ENCODE measurements at places on chromosomes 6 and 20. TPM values are rescaled to one million over a fixed set of nuclear protein-coding genes. Genes with fewer than 3 reads are reported as not detected.
A peak's percentile ranks its signal among the peaks of the same experiment; 100 is the strongest.

DNA sequence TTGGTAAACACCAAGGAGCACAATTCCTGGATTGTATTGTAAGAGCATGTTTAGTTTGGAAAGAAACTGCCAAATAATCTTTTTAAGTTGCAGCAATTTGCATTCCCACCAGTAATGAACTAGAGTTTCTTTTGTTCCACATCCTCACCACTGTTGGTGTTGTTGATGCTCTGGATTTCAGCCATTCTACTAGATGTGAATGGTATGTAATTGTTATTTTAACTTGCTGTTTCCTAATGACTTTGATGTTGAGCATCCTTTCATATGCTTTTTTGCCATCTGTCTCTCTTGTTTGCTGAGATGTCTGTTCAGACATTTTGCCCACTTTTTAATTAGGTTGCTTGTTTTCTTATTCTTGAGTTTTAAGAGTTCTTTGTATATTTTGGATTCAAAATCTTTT, 1654.1 kb downstream of the GRIK2 start:
- peak; percentile 57 for DNase-seq
- H3K27me3 ChIP-seq: no peaks in the 10 kb centered on the region
- 0 out of 2 replicates have a peak, but pooled peaks cover 3% of the 10 kb centered on the region for H3K36me3 ChIP-seq

GRCh38 chr6:116963972-116964371, 86.9 kb downstream of the RFX6 start:
- no peaks in the 10 kb centered on the region for H3K27me3 ChIP-seq
- no peak overlapping the region for H3K27ac ChIP-seq
- H3K4me3 ChIP-seq: no peak overlapping the region
- no peaks in the 10 kb centered on the region for H3K36me3 ChIP-seq
- no peaks in the 10 kb centered on the region for H3K4me1 ChIP-seq
- DNase-seq: no peak

GRCh38 chr6:63904650-63905248, 269.1 kb downstream of the PHF3 start:
- no peak overlapping the region for H3K27ac ChIP-seq
- H3K4me3 ChIP-seq: no peak overlapping the region
- H3K27me3 ChIP-seq: no peaks in the 10 kb centered on the region
- DNase-seq: no peak

GRCh38 chr20:61748376-61748775, 317.3 kb downstream of the TAF4 start:
- H3K4me3 ChIP-seq: no peak overlapping the region
- no peaks in the 10 kb centered on the region for H3K27me3 ChIP-seq
- no peak for DNase-seq
- H3K27ac ChIP-seq: no peak overlapping the region
- peaks cover 3% of the 10 kb centered on the region for H3K4me1 ChIP-seq

DNA sequence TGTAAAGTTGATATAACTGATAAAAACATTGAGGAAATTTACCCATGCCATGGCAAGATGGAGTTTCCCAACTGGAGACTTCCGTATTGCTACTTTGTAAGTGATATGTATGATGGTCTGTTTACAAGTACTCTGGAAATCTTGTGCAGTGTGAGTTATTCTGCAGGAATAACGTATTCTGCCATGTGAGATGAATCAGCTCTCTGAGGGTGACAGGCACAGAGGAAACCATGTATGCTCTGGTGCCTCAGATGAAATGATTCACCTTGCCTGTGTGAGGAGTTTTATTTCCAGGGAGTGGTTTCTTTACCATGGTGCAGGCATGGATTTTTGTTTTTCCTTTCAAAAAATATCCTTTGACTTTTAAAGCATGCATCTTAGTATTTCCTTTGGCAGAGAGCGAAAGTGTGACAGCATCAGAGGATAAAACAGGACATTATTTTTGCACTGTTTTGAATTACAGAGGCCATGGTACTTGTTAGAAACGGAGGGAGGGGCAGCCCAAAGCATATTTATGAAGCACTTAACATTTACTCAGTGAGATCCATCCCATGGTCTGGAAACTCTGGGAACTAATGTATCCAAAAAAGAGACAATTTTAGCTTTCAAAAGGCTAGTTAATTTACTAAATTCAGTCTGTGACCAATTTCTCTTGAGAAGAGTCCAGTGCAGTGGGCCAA, 36.0 kb upstream of the MTRF1L start:
- H3K27ac ChIP-seq: no peak overlapping the region
- no peaks in the 10 kb centered on the region for H3K4me1 ChIP-seq
- H3K4me3 ChIP-seq: no peak overlapping the region
- peaks cover 6% of the 10 kb centered on the region for H3K36me3 ChIP-seq
- DNase-seq: no peak
- no peaks in the 10 kb centered on the region for H3K27me3 ChIP-seq

- H3K4me1 ChIP-seq: no peaks in the 10 kb centered on the region
- no peaks in the 10 kb centered on the region for H3K27me3 ChIP-seq
- no peak overlapping the region for H3K27ac ChIP-seq
These were observed 10.6 kb upstream of the EFHC1 start for GRCh38 chr6:52409499-52409898.

GRCh38 chr6:135072753-135073152, 18.1 kb upstream of the HBS1L start:
- no peak overlapping the region for H3K27ac ChIP-seq
- no peak for DNase-seq
- H3K36me3 ChIP-seq: no peaks in the 10 kb centered on the region
- no peaks in the 10 kb centered on the region for H3K4me1 ChIP-seq
- H3K4me3 ChIP-seq: no peak overlapping the region

GRCh38 chr6:36431197-36431596, 11.5 kb downstream of the PXT1 start:
- no peak overlapping the region for H3K4me3 ChIP-seq
- H3K27me3 ChIP-seq: no peaks in the 10 kb centered on the region
- DNase-seq: no peak
- H3K27ac ChIP-seq: no peak overlapping the region
- no peaks in the 10 kb centered on the region for H3K4me1 ChIP-seq
- no peaks in the 10 kb centered on the region for H3K36me3 ChIP-seq

GRCh38 chr6:130932438-130932837, 105.2 kb downstream of the SMLR1 start:
- no peak for DNase-seq
- H3K27me3 ChIP-seq: no peaks in the 10 kb centered on the region
- no peak overlapping the region for H3K4me3 ChIP-seq

- H3K4me1 ChIP-seq: peaks cover 8% of the 10 kb centered on the region
- H3K27me3 ChIP-seq: no peaks in the 10 kb centered on the region
- H3K36me3 ChIP-seq: no peaks in the 10 kb centered on the region
- H3K27ac ChIP-seq: no peak overlapping the region
- DNase-seq: no peak
- no peak overlapping the region for H3K4me3 ChIP-seq
These were observed 6.7 kb upstream of the NEU1 start for GRCh38 chr6:31869343-31869742.

DNA sequence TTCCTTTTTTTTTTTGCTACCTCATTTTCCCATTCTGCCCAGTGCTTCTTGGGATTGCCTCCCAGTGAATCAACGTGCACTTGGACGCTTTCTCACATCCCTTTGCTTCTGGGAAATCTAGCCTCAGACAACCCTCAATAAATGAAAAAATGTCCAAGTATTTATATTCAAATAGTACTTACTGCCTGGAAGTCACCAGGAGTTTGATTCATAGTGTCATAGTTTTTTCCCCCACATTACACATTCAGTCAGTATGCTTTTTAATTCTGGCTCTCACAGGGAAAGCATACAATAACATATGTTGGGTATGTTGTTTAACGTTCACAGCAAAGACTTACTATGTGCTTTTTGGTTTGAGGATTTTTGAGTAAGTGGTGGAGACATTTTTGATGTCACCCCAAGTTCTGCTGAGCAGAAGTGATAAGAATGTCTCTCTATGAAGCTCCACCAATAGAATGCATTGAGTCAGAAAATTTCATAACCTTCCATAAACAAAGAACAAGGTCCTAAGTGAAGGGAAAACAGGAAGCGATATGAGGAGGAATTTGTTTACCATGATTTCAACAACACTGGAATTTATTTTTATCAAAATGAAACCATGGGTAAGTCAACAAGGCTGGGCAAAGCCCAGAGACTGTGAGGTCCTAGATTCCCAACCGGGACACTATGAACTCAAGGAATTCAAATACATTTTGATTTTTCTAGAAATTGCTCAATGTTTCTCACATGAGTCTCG, 301.2 kb upstream of the BMP2 start:
- H3K4me3 ChIP-seq: no peak overlapping the region
- DNase-seq: no peak
- H3K27me3 ChIP-seq: no peaks in the 10 kb centered on the region

DNA sequence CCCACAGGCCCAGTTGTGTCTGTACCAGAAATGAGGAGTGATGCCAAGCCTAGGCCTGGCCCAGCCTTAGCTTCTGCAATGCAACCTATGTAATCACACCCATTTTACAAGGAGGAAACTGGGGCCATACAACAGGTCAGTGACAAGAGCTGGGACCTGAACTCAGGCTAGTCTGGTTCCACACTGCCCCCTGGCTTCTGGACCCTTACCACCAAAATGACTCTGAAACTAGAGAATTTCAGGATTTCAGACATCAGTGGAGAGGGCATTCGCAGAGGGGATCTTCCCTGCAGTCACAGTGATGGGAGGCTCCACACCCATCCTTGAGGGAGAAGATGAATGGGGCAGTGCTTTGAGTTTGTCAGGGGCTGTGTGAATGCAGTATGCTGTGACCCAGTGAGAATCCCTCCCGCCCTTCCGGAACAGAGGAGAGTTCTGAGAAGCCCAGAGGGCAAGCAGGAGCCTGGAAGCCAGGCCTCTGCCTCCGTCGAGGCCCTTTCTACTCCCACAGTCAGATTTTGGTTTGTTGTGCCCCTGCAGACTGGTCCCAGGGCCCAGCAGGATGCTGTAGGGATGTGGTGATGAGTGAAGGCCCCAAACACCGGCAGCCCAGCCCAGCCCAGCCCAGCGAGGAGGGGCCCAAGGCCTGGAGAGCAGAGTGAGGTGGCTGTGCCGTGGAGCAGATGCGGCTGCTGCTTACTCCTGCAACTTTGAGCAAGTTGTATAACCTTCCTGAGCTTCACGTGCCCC, 48.1 kb upstream of the MYL9 start:
- DNase-seq: peak; percentile 75
- H3K4me3 ChIP-seq: no peak overlapping the region
- no peaks in the 10 kb centered on the region for H3K27me3 ChIP-seq
- peaks cover 5% of the 10 kb centered on the region for H3K4me1 ChIP-seq
- H3K36me3 ChIP-seq: no peaks in the 10 kb centered on the region
- no peak overlapping the region for H3K27ac ChIP-seq

- H3K4me3 ChIP-seq: no peak overlapping the region
- no peak overlapping the region for H3K27ac ChIP-seq
- no peaks in the 10 kb centered on the region for H3K4me1 ChIP-seq
- no peaks in the 10 kb centered on the region for H3K27me3 ChIP-seq
These were observed 31.6 kb upstream of the CCN2 start for GRCh38 chr6:131982740-131983259.

DNA sequence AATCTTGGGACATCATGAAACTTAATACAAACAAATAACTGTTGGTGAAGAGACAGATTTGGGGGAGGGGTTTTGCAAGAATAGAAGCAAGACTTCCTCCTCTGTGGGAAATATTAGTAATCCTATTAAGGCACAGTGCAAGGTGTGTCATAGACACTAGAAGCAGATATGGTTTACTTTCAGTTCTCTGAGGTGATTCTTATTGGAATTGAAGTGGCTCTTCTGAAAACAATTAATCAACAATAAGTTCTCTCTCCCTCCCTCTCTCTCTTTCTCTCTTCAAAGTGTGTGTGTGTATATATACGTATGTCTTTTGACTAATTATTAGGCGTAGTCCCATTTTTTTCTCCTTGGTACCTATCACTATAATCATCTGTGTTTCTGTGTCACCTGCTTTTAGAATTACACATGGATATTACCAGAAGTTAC, 99.8 kb downstream of the HIVEP2 start:
- no peak overlapping the region for H3K4me3 ChIP-seq
- DNase-seq: no peak
- no peaks in the 10 kb centered on the region for H3K36me3 ChIP-seq
- H3K4me1 ChIP-seq: peaks cover 59% of the 10 kb centered on the region
- no peak overlapping the region for H3K27ac ChIP-seq
- H3K27me3 ChIP-seq: no peaks in the 10 kb centered on the region

DNA sequence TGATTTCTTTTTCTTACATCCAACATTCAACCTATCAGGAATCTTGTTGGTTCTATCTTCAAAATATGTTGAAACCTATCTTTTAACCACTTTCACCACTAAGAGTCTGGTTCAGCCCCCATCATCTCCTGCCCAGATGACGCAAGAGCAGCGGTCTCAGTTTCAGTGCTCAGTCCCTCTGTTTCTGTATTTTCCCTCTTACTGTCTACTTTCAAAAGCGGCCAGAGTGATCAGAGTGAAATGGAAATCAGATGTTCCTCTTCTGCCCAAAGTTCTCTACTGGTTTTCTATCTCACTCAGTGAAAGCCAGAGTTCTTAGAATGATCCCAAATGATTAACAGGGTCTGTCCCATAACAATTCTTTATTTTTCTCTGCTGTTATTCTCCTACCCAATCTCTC, 147.9 kb upstream of the PDE7B start:
- H3K27ac ChIP-seq: no peak overlapping the region
- H3K4me1 ChIP-seq: no peaks in the 10 kb centered on the region
- H3K27me3 ChIP-seq: no peaks in the 10 kb centered on the region
- DNase-seq: no peak

DNA sequence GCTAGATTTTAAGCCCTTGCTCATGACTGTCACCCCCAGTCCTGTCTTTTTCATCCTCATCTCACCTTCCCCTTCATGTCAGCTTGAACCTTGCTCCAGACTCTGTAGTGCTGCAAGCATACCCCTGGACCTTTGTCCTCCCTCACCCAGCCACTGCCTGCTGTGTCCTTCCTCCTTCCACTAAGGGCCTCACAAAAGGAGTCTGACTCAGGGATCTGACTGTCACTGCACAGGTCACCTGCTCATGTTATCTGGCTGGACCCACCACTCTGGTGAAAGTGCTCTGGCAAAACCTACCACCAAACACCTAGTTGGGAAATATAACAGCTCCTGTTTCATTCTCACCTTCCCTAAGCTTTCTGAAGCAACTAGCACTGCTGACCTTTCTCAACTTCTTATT, 151.4 kb downstream of the INSM1 start:
- no peak overlapping the region for H3K4me3 ChIP-seq
- 0 out of 2 replicates have a peak, but pooled peaks cover 5% of the 10 kb centered on the region for H3K36me3 ChIP-seq
- no peak overlapping the region for H3K27ac ChIP-seq

The ERVFRD-1 gene
- not detected for total RNA-seq

The CLVS2 gene
- total RNA-seq: 0.66 TPM

The SIRPB1 gene
- total RNA-seq: not detected

The HLA-DRA gene
- total RNA-seq: 4.4 TPM

The NKX2-4 gene
- total RNA-seq: 0.35 TPM

The FAM83C gene
- total RNA-seq: not detected

The SYNE1 gene
- total RNA-seq: 13.6 TPM

The CTAGE9 gene
- total RNA-seq: not detected

The KLC4 gene
- total RNA-seq: 22.4 TPM

The STMN3 gene
- total RNA-seq: 42.7 TPM

The ULBP3 gene
- total RNA-seq: 4.2 TPM

The NHLRC1 gene
- total RNA-seq: 1.0 TPM

The APOM gene
- total RNA-seq: 1.2 TPM

The ZNF391 gene
- total RNA-seq: 22.5 TPM

The TSPYL4 gene
- total RNA-seq: 16.2 TPM

Data from GM23338 (cell line).